ENCODE measurements at places on chromosomes 1 and 21. TPM values are rescaled to one million over a fixed set of nuclear protein-coding genes. Genes with fewer than 3 reads are reported as not detected.

GRCh38 chr1:34851431-34852105, 8.0 kb downstream of the SMIM12 start:
- peak overlapping the region; percentile 44 for H3K4me3 ChIP-seq
- no peaks in the 10 kb centered on the region for H3K27me3 ChIP-seq
- peaks cover 18% of the 10 kb centered on the region for H3K36me3 ChIP-seq
- H3K27ac ChIP-seq: peak overlapping the region; percentile 80

Gene INTS11
- 195 TPM for total RNA-seq

GRCh38 chr1:160623862-160624261, 23.0 kb downstream of the SLAMF1 start:
- H3K27me3 ChIP-seq: no peaks in the 10 kb centered on the region
- H3K4me3 ChIP-seq: no peak overlapping the region
- DNase-seq: no peak
- H3K36me3 ChIP-seq: no peaks in the 10 kb centered on the region
- no peaks in the 10 kb centered on the region for H3K4me1 ChIP-seq

Gene NBPF4
- not detected for total RNA-seq

DNA sequence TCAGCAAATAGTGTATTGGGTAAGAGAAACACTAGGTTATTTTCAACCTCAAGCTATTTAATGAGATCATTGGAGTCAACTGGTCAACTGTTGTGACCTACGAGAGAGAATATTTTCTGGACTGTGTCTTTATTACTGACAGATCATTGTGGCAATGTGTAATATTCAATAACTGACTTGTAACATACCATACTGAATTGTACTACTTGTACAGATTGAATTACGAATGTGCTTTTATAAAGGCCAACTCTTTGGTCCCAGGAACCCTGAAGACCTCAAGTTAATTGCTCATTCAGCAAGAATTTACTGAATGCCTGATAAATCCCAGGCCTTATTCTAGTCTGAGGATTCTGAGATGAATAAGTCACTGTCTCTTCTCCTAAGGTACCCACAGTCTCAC, 56.1 kb upstream of the CAMK1G start:
- no peak overlapping the region for H3K27ac ChIP-seq
- no peaks in the 10 kb centered on the region for H3K27me3 ChIP-seq
- H3K36me3 ChIP-seq: no peaks in the 10 kb centered on the region

- H3K4me1 ChIP-seq: no peaks in the 10 kb centered on the region
- DNase-seq: no peak
- no peak overlapping the region for H3K4me3 ChIP-seq
- H3K27me3 ChIP-seq: no peaks in the 10 kb centered on the region
- H3K36me3 ChIP-seq: no peaks in the 10 kb centered on the region
- H3K27ac ChIP-seq: no peak overlapping the region
Observed at GRCh38 chr1:10779201-10779600, 17.2 kb downstream of the CASZ1 start.

GRCh38 chr1:183263886-183264602, 78.0 kb downstream of the LAMC2 start:
- H3K27ac ChIP-seq: no peak overlapping the region
- H3K4me3 ChIP-seq: no peak overlapping the region
- no peaks in the 10 kb centered on the region for H3K36me3 ChIP-seq
- no peaks in the 10 kb centered on the region for H3K27me3 ChIP-seq

DNA sequence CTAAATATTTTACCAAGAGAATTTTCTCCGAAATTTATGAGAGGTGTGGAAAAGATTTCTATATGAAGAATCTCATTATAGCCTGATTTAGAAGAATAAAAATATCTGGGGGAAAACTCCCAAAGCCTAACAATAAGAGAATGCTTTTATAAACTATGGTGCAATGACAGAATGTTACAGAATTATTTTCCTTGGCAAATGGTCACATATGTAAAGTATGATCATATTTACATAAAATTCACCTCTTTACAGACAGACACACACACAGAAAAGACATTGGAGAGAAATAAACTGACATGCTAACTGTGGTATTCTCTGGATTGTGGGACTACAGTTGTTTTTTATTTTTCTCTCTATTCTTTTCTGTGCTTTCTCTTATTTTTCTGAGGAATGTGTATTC, 226.3 kb upstream of the USP24 start:
- H3K36me3 ChIP-seq: no peaks in the 10 kb centered on the region
- H3K4me3 ChIP-seq: no peak overlapping the region
- H3K4me1 ChIP-seq: peaks cover 13% of the 10 kb centered on the region
- H3K27ac ChIP-seq: no peak overlapping the region
- no peak for DNase-seq

DNA sequence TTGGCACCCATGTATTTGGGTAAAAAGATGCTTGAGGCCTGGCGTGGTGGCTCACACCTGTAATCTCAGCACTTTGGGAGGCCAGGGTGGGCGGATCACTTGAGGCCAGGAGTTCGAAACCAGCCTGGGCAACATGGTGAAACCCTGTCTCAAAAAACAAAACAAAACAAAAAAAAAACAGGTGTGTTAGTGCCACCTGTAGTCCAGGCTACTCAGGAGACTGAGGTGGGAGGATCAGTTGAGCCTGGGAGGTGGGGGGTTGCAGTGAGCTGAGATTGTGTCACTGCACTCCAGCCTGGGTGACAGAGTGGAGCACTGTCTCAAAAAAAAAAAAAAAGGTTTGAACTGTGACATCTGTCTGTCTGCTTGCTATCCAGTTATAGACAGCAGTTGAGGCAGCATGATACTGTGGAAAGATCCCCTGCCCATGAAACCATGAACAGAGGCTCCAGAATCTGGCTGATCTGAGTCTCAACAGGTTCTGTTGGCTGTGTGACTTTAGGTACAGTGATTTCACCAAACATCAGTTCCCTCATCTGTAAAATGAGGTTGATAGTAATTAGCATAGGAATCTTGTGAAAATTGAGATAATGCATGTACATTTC, 5.7 kb downstream of the DYRK1A start:
- peak overlapping the region; percentile 16 for H3K27ac ChIP-seq
- H3K4me3 ChIP-seq: no peak overlapping the region
- H3K4me1 ChIP-seq: peaks cover 59% of the 10 kb centered on the region

DNA sequence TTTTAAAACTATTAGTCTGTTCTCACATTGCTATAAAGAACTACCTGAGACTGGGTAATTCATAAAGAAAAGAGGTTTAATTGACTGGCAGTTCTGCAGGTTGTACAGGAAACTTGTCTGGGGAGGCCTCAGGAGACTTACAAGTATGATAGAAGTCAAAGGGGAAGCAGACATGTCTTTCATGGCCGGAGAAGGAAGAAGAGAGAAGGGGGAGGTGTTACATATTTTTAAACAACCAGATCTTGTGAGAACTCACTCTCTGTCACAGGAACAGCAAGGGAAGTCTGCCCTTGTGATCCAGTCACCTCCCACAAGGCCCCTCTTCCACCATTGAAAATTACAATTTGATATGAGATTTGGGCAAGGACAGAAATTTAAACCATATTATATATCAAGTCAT, 55.9 kb downstream of the CLIC4 start:
- peaks cover 5% of the 10 kb centered on the region for H3K36me3 ChIP-seq
- peak overlapping the region; percentile 66 for H3K27ac ChIP-seq
- no peak for DNase-seq
- no peaks in the 10 kb centered on the region for H3K27me3 ChIP-seq
- peaks cover 59% of the 10 kb centered on the region for H3K4me1 ChIP-seq

DNA sequence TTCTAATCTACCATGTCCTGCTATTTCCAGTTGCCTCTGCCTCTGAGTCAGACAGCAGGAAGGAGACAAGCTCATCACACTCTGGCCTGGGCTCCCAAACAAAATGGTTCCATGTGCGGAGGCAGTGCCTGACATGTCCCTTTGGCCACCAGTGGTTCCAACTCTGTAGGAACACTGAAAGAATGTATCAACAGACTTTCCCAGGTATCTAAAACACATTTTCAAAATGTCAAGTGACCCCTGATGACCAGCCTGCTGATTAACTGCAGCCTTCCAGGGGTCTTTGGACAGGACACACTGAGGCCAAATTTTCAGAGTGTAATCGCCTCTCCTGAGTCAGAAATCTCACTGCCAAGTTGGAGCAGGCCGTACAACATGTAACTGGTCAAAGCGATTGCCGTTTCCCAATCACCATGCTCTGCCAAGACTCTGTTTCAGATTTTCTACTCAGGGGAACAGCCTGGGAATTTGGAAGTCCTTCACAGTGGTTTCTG, 172.7 kb downstream of the TPR start:
- H3K36me3 ChIP-seq: no peaks in the 10 kb centered on the region
- peak; percentile 6 for DNase-seq
- no peak overlapping the region for H3K4me3 ChIP-seq
- H3K27ac ChIP-seq: no peak overlapping the region
- H3K4me1 ChIP-seq: peaks cover 3% of the 10 kb centered on the region

Gene PLA2G2F
- not detected for total RNA-seq

DNA sequence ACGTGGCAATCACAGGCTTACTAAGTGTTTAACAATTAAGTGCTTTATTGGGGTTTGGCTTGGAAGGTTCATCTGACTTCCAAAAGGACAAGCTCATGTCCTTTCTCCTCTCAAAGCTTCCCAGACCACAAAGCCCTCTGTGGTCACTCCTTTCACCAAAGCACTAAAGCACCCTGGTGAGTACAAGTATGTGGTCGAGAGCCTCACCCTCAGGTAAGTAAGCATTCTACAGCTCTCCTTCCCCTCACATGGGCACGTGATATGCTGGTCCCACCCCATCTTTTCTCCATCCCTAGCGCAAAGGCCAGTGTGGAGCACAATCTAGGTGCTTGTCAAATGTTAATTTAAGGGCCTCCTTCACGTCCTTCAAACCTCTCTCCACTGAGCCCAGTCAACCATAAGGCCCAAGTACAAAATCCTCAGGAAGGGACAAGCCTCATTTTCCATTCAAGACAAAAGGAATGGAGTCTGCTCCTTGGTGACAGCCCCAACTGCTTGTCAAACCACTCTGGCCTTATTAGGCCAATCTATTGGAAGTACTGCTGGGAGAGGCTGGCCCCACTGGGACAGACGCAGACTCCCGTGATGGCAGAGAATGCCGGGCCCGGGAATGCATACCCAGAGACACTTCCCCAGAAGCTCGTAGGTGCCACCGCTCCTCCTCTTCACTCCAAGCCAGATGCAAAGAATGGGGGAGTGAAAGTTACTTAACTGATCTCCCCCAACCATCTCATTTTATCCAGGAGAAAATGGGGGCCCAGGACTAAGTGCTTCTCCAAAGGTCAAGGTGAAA, 7.8 kb downstream of the STMN1 start:
- H3K27me3 ChIP-seq: no peaks in the 10 kb centered on the region
- no peaks in the 10 kb centered on the region for H3K4me1 ChIP-seq
- no peaks in the 10 kb centered on the region for H3K36me3 ChIP-seq
- no peak for DNase-seq

DNA sequence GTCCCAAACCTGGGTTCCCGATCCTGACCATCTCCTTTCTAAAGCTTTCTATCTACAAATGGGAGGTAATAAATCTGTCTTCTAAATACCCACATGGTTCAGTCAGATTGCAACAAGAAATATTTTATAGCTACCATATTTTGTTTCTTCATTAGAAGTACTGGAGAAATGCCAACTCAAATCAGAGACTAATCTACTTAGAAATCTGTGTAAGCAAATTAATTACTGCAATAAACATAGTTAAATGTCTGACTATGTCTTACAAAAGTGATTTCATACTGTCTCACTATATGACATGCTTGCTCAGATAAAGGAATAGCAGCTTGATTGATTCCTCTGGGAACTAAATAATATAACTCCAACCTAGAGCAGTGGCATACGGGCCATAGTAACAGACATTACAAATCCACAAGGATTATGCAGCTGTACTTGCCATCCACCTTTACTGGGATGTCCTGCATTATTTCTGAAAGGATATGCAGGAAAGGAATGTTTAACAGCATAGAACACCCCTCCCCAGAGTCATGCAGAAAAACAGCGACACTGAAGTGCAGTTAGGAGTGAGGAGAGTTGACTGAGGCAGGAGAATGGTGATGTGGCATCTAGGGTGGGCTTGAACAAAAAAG, 80.3 kb downstream of the PCNX2 start:
- no peaks in the 10 kb centered on the region for H3K27me3 ChIP-seq
- no peak overlapping the region for H3K27ac ChIP-seq
- no peaks in the 10 kb centered on the region for H3K4me1 ChIP-seq
- no peak overlapping the region for H3K4me3 ChIP-seq

DNA sequence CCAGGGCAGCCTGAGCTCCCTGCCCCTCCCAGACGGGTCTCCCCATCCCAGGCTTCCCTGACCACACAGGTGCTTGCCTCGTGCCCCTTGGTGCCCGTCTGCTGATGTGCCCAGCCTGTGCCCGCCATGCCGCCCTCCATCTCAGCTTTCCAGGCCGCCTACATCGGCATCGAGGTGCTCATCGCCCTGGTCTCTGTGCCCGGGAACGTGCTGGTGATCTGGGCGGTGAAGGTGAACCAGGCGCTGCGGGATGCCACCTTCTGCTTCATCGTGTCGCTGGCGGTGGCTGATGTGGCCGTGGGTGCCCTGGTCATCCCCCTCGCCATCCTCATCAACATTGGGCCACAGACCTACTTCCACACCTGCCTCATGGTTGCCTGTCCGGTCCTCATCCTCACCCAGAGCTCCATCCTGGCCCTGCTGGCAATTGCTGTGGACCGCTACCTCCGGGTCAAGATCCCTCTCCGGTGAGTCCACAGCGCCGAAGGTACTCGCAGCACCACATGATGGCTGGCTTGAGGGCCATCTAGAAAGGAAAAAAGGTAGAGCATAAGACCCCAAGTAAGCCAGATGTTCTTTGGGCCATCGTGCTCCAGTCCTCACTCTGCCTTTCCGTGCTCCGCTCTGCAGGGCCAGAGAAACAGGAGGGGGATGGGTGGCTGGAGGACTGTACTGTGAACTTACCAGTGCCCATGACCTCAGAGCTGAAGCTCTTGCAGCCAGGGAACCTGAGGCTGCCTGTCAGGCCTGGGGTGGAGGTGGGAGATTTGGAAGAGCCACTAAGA, 1.4 kb downstream of the ADORA1 start:
- H3K27me3 ChIP-seq: no peaks in the 10 kb centered on the region
- H3K4me1 ChIP-seq: peaks cover 27% of the 10 kb centered on the region
- no peak overlapping the region for H3K4me3 ChIP-seq
- no peaks in the 10 kb centered on the region for H3K36me3 ChIP-seq
- H3K27ac ChIP-seq: no peak overlapping the region

DNA sequence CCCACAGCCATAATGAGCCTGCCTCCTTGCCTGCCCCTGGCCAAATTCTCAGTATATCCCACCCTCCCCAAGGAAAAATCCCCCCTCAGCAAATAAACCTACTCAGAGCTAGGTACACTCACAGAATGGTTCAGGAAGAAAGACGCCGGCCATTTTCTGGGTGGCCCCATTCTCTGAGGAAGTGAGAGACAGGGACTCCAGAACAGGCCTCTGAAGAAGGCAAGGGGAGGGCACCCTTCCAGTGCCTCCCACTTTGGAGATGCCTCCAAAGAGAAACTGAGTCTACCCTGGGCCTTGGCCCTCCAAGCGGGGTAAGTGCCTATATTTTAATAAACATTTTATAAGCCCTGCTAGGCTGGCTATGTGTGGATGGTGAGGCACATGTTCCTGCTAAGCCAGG, 2.3 kb downstream of the PACC1 start:
- H3K36me3 ChIP-seq: peaks cover 7% of the 10 kb centered on the region
- H3K4me1 ChIP-seq: peaks cover 18% of the 10 kb centered on the region
- H3K4me3 ChIP-seq: no peak overlapping the region
- no peak for DNase-seq

- no peaks in the 10 kb centered on the region for H3K36me3 ChIP-seq
- no peaks in the 10 kb centered on the region for H3K4me1 ChIP-seq
- no peak overlapping the region for H3K4me3 ChIP-seq
Observed at GRCh38 chr1:3931007-3931912, 31.2 kb upstream of the C1orf174 start.

Measured in thoracic aorta (tissue), 2 donors.